ENCODE measurements at places on chromosomes 5 and 9. TPM values are rescaled to one million over a fixed set of nuclear protein-coding genes. Genes with fewer than 3 reads are reported as not detected.

SPACA9 gene
- 1.0 TPM for total RNA-seq

N4BP3 gene
- 22.2 TPM for total RNA-seq

NRARP gene
- 36.6 TPM for total RNA-seq

FABP6 gene
- total RNA-seq, result not detected

FAM219A gene
- total RNA-seq, result 6.1 TPM

OR13J1 gene
- not detected for total RNA-seq

TSSK1B gene
- total RNA-seq, result not detected

ADRB2 gene
- 10.7 TPM for total RNA-seq

CLIC3 gene
- total RNA-seq, result not detected

ADAMTS2 gene
- 0.38 TPM for total RNA-seq

FCN2 gene
- not detected for total RNA-seq

NAIP gene
- total RNA-seq, result 0.90 TPM

ELP1 gene
- total RNA-seq, result 25.5 TPM

FAM153A gene
- total RNA-seq, result not detected

- DNase-seq, result no peak
Observed at GRCh38 chr9:132506977-132507669, 75.3 kb upstream of the BARHL1 start.

GRCh38 chr9:7234144-7234543 lies 476.4 kb downstream of the KDM4C start:
- peak; percentile 46 for DNase-seq

GRCh38 chr9:134707031-134707680 lies 65.6 kb downstream of the COL5A1 start:
- no peak for DNase-seq

DNA sequence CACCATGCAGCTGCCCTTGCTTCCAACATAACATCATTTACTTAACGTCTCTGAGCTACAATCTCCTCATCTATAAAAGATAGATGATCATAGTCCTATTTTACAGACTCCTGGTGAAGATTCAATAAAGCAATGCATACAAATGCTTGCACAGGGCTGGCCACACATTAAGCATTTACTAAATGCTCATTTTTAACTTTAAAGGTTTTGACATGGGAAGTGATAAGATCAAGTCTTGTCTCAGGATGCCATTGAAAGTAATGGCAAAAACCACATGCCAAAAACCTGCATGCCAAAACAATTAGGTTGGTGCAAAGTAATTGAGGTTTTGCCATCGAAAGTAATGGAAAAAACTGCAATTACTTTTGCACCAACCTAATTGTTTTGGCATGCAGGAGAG lies 181.2 kb upstream of the ADRA1B start:
- DNase-seq, result no peak

GRCh38 chr5:74226716-74227485 lies 413.6 kb downstream of the ENC1 start:
- no peak for DNase-seq

DNA sequence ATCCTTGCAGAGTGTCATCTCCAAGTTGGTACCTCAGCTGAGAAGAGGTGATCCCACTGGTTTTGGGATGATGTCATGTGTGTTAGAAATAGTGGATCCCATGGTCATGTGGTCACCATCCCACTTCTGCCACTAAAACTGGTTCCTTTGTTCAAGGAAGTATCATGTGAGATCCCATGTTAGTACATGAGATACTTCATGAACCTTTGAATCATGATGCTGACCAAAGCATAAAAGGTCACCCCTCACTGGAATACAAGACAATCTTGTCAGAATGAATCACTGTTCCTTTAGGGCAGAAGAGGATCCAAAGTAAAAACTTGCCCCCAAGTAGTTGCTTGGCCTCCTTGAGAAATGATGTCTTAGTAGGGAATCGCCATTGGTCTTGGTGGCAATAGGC lies 150.9 kb upstream of the MOCS2 start:
- no peak for DNase-seq

- DNase-seq, result no peak
Observed at GRCh38 chr9:130379649-130379970, 65.2 kb upstream of the ASS1 start.

DNA sequence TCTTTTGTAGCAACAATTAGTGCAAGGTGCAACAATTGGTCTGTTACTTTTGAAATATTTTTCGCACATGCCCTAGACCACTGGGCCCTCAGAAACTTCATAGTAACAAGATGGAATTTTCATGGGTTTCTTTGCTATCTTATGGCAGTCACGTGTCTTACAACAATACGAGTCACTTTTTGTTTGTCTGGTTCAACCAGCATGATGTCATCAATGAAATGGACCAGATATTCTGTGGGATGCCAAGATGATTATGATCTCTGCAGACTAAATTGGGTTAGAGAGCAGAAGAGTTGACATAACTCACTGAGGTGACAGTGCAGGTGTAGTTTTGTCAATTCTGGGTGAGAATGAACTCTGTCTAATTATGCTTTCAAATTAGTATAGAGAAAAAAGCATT lies 239.6 kb upstream of the RIOK2 start:
- no peak for DNase-seq

DNA sequence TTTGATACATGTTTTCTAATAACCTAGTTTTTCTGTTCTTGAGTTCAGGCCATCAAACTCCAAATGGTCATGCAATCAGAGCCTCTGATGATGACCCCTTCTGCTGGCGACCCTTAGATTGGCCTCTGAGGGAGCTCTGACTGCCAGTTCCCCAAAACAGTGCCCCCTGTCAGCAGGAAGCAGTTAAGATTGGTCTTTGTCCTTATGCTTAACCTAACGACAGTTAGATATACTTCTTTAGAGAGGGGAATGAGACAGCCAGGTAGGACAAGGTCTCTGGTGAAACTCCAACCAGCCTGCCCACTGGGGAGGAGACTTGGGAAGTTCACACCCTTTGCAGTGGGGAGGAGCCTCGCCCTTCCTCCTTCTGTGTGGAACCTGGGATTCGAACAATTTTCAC lies 390.4 kb upstream of the KIF2A start:
- no peak for DNase-seq

DNA sequence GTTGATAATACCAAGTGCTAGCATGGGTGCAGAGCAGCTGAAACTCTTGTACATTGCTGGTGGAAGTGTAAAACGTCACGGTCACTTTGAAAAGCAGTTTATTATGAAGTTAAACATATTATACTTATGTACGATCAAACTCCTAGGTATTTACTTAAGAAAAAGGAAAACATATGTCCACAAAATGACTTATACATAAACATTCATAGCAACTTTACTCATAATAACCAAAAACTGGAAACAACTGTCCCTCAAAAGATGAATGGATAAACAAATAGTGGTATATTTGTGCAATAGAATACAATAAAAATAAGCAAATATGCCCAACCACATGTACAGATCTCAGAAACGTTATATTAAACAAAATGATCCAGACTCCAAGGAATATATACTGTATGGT lies 92.3 kb upstream of the TRIO start:
- DNase-seq, result no peak

GRCh38 chr9:81656004-81656403 lies 33.3 kb downstream of the TLE1 start:
- DNase-seq, result peak; percentile 47

DNA sequence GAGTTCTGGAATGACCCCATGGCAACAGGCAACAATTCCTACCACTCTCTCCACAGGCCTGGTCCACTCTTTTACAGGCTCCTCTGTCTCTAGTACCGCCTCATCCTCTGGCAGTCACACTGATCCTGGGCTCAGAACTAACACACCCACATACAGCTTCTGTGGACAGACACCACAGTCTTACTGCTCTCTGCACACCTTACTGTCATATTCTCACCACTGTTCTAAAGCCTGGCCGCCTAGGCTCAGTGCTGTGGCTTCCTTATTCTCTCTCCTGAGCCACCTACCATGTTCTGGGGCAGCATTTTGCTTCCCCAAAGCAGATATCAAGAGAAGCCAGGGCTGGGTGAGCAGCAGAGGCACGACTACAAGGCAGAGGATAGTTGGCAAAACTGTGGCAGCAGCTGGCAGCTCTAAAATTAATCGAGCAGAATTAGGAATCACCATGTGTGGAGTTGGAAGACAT lies 14.8 kb downstream of the REEP5 start:
- no peak for DNase-seq

DNA sequence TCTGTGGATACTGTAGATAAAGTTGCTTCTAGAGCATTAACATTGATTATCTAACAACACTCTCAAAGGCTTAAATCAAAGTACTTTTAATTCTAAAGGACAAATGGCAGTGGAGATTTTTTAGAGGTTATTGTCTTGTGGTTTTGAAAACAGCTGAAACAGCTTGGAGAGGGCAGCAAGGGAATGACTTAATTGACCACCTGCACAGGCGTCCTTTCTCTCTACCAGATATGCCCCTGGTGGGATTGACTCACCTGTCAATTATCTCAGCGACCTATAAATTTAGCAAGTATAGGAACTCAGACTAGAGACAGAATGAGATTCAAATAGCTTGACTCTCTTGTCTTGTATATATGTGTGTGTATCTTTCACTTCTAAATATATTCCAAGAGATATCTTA lies 13.5 kb downstream of the ARL14EPL start:
- no peak for DNase-seq

DNA sequence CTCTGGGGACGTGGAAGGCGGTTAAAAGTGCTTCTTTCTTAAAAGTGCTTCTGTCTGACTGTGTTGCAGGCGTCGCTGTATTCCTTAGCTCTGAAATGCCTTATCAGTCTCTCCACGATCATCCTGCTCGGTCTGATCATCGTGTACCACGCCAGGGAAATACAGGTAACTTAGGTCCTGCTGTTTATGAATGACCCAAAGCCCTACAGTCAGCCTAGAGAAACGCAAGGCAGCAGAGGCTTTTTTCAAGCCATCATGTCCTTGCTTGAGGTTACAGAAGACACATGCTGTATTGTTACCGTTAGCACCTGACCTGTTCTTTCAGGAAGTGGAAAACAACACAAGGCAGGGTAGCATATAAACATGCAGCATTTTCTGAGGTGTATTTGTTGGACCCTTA lies 2.0 kb downstream of the KCNN2 start:
- DNase-seq, result no peak

GRCh38 chr5:170737591-170737990 lies 45.9 kb upstream of the GABRP start:
- no peak for DNase-seq

DNA sequence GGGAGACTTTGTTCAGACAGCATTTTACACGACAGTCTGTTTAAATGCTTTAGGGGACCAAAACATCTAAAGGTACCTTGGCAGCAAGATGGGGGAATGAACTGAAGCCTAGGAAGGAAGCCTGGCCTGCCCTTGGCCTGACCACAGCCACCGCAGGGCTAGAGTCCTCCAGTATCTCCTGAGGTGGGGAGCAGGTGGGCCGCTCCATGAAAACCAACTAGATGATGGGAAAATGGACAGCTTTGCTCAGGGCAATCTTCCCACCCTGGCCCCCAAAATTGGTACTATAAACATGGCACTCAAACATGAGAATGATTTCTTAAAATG lies 153.3 kb downstream of the AUH start:
- DNase-seq, result no peak

DNA sequence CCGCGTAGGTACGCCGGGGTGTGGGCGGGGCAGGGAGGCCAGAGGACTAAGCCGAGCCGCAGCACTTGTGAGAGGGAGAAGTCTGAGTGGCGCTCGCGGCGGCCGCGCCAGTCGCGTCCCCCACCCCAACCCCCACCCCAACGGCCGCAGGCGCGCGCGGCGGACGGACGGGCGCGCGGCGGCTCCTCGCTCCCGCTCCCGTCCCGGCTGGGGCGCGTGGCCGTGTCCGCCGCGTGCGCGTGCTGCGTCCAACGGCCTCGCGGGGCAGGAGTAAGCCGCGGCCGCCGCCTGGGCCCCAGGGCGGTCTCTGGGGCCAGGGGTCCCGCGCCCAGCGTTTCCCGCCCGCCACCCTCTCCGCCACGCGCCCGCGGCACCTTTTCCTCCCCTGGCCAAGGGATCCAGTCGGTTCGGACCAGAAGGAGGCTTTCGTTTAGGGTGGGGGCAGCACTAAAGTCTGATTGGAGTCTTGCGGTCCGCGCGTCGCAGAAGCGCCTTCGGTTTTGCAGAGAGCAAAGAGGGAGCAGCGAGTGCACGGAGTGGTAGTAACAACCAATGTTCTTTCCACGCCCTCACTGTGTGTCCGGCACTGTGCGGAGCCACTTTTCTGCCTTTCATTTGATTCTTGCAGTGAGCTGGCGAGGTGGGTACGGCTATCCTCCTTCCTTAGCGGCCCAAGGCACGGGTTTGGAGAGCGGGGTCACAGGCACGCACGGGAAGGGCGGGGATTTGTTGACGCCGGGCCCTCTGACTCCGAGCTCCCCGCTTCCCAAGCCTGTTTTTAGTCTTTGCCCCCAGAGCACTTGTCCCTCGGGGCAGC lies 483 bp downstream of the G3BP1 start:
- no peak for DNase-seq

- DNase-seq, result no peak
Observed at GRCh38 chr5:84113246-84114105, 271.2 kb downstream of the EDIL3 start.

- DNase-seq, result no peak
Observed at GRCh38 chr9:93151097-93151784, 17.2 kb upstream of the NINJ1 start.

GRCh38 chr5:124512236-124512635 lies 234.2 kb downstream of the ZNF608 start:
- DNase-seq, result no peak

DNA sequence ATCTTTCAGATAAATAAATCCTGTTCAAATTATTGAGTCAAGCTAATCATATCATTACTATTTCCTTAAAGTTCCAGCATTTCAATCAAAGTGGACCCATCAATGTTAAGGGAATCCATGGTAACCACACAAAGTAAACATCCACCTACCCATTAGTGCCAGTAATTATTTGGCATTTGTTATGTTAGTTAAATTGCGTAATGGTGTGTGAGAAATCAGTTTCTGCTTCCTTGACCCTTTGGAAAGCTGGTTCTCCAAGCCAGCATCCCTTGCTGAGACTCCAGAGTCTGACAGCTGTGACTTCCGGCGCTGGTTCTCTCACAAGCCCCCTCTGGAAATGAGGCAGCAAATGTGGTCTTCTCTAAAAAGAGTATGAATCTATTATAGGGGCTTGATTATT lies 308.6 kb upstream of the EFNA5 start:
- no peak for DNase-seq

DNA sequence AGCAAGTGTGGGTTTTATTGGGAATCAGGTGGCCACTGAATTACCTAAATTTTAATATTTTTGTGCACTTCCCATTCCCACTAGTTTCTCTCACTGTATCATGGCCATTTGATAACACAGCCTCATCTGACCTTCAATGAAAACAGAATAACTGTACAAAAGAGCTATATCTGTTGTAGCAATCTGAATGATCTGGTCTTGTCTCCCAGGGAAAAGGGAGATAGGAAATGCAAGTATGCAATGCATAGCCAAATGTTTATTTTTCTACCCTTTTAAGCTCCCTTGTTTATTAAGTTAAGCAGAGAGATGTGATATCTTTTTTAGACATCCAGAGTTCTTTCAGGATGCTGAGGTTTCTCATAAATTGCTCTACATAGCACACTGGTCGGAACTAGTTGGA lies 288.3 kb upstream of the CLINT1 start:
- no peak for DNase-seq

Data from dermis microvascular lymphatic vessel endothelial cell (primary cell).